SK-MEL-5 (cell line): ENCODE measurements at places on chromosomes 12 and 14. TPM values are rescaled to one million over a fixed set of nuclear protein-coding genes. Genes with fewer than 3 reads are reported as not detected.

The ADAMTS20 gene
- 0.18 and 0.24 TPM in 2 replicates for total RNA-seq

GRCh38 chr12:106584104-106585064 is 1.6 kb downstream of the RFX4 start:
- no peak for DNase-seq

The TNS2 gene
- total RNA-seq, result 13.9 and 15.9 TPM in 2 replicates

DNA sequence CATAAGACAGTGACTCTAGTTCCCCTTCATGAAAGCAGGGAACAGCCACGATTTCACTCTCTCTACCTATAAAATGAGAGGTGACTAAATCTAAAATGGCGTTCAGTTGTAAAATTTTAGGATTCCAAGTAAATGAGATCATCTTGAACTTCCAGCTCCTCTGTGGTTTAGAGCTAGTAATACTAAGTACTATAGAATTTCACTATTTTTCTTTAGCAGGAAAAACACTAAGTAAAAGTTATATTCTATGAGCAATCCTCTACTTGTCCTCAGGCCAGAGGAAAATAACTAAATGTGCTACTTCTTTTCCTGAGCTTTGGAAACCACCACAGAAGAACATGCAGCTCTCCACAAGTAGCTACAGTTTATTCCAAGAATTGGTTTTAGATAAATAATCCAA is 55.6 kb downstream of the NIN start:
- DNase-seq, result no peak

The POTEM gene
- total RNA-seq, result 0.16 TPM in 1 of 2 replicates, not detected in the other

GRCh38 chr14:89957791-89958190 is 2.1 kb downstream of the TDP1 start:
- no peak for DNase-seq

The PLA2G1B gene
- not detected in 2 replicates for total RNA-seq

The TSHR gene
- total RNA-seq, result not detected in 2 replicates

The COX6A1 gene
- 1,050 and 1,113 TPM in 2 replicates for total RNA-seq

DNA sequence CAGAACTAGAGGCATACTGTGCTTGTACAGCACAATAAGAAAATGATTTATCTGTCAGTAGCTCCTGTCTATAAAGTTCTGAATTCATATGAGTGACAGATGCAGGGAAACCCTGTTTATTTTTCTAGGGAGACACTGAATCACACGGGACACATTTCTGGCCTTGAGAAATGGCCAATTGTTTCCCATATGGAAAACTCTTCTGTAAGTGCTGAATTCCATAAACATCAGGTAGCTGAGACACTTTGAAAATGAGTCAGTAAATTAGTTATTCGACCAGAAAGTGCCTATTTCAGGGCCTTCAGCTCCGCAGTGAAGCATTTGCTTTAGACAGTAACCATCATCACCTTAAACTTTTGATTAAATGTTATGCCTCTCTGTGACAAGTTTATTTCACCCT is 184.4 kb downstream of the TMEM132D start:
- DNase-seq, result no peak

- DNase-seq, result no peak
Measured at GRCh38 chr14:28756269-28756883, 10.2 kb upstream of the FOXG1 start.

DNA sequence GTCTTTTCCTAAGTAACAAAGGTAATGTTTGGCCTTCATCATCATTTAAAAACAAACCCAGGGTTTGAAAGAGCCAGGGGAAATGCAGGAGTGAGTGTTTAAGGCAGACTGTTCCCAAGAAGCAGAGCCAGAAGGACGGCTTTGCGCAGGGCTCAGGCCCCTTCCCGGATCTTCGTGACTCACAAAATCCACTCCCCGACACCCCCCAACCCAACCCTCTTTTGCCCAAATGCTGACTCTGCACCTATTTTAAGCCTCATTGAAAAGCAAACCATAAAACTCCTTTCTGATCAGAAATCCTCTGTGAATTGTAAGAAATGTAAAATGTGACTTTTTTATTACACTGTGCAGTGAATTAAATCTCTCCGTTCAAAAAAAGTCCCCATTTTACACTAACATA is 67.5 kb downstream of the SETD3 start:
- no peak for DNase-seq

DNA sequence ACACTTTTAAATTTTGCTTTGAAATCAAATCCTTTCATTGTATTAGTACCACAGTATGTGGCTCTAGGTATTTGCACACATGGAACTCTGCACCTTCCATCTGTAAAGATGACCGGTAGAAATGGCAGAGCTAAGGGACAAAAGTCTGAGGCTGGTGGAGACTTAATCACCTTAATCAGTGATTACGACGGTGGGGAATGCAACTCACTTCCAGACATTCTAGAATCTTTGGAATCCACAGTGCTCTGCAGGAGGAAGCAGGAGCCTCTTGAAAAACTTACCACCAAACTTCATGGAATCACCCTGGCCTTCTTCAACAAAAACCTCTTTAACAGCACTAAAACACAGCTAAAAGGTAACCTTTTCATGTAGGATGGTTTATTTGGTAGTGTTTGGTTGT is 3.9 kb upstream of the DACT1 start:
- DNase-seq, result no peak

DNA sequence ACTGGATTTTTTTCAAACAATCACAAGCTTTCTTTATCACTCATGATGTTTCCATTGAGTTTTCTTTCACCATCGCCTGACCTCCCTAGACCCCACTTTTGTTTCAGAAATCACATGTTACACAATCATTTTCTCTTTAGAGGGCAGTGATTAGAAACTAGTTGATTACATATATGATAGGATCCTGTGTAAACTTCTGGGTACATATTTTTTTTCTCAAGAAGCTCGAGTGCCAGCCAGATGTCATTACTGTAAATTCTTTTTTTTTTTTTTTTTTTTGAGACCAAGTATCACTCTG is 62.4 kb upstream of the PSMA6 start:
- no peak for DNase-seq

The ACOT4 gene
- 0.11 and 0.43 TPM in 2 replicates for total RNA-seq

- DNase-seq, result no peak
Measured at GRCh38 chr12:113418213-113418879, 3.8 kb upstream of the SDSL start.

DNA sequence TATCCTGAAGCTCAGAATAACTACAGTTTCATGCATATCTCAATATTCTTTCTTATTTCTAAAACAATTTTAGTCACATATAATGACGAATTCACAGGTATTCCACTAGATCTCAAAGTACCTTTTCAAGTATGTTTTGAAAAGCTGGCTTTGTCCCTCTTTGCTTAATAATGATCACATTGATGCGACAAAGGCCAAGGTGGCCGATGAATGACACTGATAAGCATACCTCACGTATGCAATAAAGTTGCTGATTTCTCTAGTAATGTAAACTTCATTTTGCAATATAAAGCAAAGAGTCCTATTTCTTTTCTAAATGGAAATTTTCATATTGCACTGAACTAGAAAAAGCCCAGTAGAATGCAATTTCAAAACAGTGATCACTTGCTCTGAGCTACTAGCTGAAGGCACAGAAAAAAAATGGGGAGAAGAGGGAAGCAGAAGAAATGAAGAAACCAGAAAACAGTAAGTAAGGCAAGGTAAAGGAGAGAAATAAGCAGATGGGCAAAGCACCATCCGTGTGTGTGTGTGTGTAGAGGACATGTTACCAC is 29.3 kb downstream of the FGD6 start:
- DNase-seq, result no peak

The MIA2 gene
- total RNA-seq, result 16.9 and 17.9 TPM in 2 replicates

The MMP17 gene
- total RNA-seq, result 42.6 and 63.2 TPM in 2 replicates

DNA sequence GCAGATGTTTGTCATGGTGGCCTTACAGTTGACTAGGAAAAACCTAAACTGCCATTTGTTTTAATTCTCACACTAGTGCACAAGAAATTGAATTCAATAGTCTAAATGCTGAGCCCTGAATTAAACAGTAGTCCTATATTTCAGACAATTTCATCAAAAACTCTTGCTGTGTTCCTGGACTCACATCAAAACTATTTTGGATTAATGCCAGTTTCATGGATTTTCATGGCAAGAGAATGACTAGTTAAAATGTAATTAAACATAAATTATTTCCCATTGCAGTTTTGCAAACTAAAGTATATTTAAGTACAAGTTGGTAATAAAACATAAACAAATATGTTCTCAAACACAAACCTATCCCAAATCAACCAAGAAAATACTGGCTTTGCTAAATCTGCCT is 468.0 kb upstream of the PRICKLE1 start:
- no peak for DNase-seq

DNA sequence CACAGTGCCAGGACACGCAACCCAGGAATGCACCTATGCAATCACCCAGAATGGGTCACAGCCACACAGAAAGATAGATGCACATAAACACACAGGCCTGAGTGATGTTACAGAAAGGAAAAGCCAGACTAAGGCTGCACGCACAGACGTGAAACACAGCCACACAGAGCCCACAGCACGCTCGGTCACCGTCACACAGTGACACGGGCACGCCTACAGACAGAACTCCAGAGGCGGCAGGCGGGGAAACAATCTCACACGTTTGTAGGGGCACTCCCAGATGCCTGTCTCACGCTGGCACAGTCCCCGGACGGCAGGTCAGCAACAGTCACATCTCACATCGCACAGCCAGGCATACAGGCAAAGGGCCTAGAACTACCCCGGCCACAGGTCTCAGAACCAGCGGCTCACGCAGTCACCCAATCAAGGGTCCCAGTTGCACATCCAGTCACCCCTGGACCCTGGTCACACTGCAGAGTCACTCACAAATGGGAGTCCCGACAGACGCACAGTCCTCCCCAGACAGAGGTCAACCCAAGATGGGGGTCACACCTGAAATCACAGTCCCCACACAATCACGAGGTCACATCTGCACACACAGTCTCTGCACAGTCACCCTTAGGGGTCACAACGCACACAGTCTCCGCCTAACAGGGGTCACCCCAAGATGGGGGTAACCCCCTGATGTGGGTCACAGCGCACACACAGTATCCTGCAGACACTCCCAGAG is 790 bp downstream of the SSH1 start:
- peak; percentile 45 for DNase-seq

DNA sequence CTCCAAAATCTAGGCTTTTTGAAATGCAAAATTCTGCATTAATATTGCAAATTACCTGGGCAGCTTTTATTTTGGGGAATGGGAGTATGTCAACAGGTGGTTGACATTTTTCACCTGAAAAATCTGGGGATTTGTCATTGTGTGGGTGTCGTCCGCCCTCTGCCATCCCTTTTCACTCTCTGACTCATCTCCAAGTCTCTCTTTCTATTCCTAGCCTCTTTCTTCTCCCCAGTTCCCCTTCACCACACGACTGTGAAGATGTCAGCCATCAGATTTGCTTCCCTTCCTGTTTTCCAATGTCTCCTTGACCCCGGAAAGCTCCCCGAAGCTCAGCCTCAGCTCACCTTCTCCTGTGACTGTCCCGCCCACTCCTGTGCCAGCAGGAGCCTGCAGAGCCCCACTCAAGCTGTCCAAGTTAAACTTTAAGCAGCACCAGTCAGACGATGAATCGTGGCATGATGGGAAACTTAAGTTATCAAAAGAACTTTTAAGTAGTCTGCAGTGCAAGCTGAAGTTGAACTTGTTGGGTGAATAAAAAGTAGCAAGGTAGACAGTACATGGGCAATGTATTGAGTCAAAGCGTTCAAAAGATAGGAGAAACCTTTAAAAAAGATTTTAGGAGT is 590.2 kb downstream of the VRK1 start:
- DNase-seq, result no peak

The DLGAP5 gene
- 29.2 and 31.1 TPM in 2 replicates for total RNA-seq

The EFS gene
- total RNA-seq, result not detected in 2 replicates

- no peak for DNase-seq
Measured at GRCh38 chr12:25186038-25186787, 8.7 kb downstream of the DNAI7 start.

DNA sequence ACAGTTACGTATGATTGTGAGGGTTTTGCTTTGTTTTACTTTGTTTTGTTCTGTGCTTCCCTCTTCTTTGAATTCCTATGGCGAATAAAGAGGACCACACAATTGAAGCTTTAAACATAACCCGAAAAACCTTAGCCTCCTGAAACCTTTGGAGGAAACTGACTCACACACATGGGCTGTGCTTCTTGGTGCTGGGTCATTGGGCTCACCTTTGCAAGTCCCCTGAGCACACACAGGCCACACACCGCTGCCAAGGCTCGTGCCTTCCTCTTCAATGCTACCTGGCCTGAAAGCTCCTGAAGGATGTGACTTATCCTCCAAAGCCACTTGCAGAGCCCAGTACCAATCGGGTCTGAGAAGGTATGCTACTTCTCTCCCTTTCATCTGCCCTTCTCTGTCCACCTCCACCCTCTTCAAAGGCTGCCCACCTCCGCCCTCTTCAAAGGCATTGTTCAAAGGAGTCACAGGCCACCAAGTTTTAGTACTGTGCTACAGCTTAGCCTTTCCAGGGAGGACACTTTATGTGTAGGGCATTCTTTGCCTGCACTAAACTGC is 114.6 kb downstream of the FOXN3 start:
- no peak for DNase-seq

- no peak for DNase-seq
Measured at GRCh38 chr12:132437252-132437932, 52.6 kb upstream of the FBRSL1 start.

DNA sequence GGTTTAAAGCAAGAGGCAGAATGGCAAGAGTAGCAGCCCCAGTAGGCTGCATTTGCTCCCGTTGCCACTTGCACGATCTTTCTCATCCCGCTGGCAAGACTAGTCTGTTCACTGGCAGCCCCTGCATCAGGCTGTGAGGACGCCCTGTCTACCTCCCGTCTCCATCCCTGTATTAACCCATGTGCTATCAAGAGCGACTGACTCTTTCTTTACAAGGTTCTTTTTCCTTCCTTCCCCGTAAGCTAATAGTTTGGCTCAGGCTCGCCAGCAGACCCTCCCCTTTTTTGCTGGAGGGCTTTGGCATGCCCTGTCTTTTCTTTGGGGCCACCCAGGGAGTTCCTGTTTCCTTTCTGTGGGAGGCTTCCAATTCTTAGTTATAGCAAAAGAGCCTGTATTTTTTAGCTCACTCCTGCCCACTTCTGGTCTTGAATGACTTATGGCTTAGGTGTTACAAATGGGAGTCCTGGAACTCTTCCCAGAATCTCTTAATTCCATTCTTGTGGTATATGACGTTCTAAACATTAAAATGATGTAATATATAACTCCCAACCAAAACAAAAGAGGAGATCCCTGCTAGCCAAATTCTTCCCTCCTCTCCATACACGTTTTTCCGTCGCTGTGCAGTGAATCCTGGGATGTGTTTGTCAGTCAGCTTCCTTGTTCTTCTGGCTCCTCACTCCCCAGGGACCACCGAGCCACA is 149.0 kb downstream of the PRKCH start:
- peak; percentile 27 for DNase-seq

DNA sequence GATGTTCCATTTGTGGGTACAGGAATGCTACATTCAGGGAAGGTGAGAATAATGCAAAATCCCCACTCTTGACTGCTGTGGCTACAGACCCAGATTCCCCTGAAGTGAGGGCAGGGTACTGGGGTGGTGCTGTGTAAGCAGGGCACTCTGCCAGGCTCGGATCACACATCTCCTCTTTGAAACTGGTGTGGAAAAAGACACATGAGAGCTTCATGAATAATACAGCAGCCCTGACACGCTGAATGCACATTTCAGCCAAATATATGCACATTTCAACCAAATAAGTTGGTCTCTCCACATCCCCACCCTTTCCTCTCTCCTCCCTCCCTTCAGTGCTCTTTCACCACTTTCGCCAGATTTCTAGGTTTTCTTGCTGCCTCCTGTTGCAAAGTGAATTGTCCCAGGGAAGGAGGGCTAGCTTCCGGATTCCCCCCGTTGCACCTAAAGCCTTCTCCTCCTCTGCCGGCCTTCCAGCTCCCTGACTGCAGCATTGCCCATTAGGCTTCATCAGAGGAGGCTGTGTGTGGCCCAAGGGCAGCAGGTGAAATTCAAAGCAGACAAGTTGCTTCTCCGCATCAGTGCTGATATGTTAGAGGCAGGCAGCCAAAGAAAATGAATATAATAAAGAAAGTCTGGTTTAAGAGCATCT is 118.2 kb upstream of the TMCC3 start:
- no peak for DNase-seq
